ENCODE measurements at places on chromosomes 11 and 22.
A peak's percentile ranks its signal among the peaks of the same experiment; 100 is the strongest.

GRCh38 chr11:34236572-34236971, 121.2 kb downstream of the ABTB2 start:
- DNase-seq: no peak

DNA sequence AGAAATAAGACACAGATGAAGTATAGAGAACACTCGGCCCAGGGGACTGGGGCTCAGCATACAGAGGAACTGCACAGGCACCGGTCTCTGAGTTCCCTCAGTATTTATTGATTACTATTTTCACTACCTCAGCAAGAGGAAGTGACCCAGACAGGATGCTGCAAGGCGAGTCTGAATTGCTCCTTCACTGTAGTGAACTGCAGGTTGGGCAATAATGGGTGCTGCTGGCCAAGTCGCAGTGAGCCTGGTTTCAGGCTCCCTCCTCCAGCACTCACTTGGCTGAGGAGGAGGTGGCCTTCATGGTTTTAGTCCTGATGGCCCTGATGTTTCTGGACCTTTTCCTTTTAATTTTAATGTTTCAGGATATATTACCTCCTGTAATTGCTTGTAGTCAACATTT, 10.4 kb downstream of the OR52K2 start:
- no peak for DNase-seq

DNA sequence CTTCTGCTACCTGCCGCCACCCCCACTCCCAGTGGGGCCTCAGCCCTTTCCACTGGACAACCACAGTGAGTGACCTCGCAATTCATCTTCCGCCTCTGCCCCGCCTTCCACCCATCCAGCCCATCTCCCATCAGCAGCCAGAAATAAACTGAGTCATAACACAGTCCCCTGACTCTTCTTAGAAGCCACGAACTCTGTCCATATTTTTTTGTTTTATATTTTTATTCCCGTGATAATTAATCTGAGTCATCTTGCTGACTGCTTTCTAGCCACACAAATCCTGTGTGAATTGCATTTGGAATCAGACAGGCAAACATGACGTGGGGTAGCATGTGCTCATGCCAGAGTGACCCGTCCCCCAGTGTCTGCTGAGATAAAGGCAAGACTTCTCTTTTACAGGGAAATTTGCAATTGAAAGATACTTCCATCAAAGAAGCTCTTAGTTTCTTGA, 7.0 kb downstream of the FADD start:
- DNase-seq: peak; percentile 11

DNA sequence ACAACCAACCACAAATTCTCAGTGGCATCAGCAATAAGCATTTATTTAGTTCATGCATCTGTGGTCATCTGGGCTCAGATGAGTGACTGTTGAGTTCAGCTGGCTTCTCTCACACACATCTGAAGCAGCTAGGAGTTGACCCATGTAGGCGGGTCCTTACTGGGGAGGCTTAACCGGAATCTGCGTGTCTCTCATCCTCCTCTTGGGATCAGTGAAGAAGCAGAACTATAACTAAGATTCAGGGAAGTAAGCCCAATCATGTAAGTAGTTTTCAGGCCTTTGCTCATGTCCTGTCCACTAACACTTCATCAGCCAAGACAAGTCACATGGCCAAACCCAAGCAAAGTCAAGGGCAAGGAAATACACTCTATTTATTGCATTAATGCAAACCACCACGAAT, 236.2 kb downstream of the C11orf87 start:
- no peak for DNase-seq

- DNase-seq: no peak
Observed at GRCh38 chr11:56886455-56886854, 102.3 kb upstream of the OR5AK2 start.

GRCh38 chr11:110050201-110050506, 43.0 kb upstream of the ZC3H12C start:
- DNase-seq: no peak

DNA sequence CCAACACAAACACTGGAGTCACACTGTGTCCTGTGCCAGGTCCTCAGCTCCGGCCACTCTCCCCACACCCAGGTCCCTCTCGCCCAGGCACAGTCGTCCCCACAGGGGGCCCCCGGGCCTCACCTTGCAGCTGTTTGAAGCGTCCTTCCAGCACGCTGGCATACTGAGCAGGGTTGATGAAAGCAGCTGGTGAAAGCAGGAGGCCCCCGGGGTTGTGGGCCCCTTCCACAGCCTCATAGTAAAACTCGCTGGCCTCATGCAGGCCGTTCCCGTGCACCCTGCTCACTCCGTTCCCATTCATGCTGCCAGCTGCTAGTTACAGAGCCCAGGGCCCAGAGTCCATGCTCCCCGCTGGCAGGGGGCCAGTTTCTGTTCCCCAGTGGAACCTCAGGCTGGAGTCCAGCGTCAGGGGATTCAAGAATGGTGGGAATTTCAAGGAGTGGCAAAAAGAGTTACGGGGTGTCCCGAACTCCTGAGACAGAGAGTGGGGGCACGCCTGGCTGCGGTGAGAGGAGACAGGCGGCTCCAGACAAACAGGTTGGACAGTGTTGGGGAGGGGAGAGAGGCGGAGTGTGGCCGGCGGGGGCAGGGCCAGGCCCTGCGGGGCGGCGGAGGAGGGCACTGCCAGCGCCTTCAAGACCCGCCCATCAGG, 10.6 kb downstream of the SPTBN2 start:
- no peak for DNase-seq

- peak; percentile 22 for DNase-seq
Observed at GRCh38 chr11:112042161-112042960, 17.2 kb downstream of the DLAT start.

GRCh38 chr11:6387811-6388599, 2.3 kb upstream of the SMPD1 start:
- DNase-seq: no peak

DNA sequence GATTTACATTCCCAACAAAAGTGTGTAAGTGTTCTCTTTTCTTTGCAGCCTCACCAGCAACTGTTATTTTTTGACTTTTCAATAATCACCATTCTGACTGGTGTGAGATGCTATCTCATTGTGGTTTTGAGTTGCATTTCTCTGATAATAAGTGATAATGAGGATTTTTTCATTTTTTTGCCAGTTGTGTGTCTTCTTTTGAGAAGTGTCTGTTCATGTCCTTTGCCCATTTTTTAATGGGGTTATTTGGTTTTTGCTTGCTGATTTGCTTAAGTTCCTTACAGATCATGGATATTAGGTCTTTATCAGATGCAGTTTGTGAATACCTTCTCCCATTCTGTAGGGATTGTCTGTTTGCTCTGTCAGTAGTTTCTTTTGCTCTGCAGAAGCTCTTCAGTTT, 107.7 kb downstream of the EHF start:
- DNase-seq: no peak

GRCh38 chr11:67309661-67310061, 6.3 kb downstream of the SSH3 start:
- no peak for DNase-seq

DNA sequence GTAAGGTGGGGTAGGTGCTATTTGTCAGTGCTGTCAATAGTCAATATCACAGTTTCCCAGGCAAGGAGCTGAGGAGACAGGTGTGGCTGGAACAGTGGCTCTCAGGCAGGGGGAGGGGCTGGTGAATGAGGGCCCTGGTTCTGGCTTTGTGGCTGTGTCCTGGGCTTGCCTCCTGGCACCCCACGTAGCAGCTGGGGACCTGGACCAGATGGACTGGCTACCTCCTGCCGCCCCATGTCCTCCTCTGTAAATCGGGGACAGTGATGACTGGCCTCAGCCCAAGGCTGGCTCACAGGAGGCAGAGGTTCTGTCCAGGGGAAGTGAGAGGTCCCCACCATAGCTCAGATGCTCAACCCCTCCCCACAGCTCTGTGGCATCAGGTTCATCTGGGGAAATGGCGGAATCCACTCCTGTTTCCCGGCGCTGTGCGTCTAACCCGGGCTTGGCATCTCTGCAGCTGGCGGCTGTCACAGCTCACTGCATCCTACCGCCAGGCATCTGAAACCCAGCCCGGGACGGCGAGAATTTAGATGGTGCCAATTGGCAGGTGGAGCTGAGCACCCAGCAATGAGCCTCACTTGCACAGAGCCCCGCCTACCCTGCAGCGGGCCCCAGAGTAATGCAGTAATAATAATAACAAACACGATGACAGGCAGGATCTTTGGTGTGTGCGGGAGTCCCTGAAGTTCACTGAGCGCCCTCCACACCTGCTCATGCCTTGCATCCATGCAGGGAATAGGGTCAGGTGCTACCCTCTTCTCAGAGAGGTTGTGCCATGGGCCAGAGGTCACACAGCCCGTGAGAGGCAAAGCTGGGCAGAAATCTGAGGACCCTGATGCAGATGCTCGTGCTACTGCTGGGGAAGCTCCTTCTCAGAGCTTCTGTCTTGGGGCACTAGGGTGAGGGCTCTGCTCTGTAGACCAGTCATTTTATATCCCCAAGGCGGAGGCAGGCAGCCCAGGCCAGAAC, 27.8 kb upstream of the SHISAL1 start:
- DNase-seq: no peak

DNA sequence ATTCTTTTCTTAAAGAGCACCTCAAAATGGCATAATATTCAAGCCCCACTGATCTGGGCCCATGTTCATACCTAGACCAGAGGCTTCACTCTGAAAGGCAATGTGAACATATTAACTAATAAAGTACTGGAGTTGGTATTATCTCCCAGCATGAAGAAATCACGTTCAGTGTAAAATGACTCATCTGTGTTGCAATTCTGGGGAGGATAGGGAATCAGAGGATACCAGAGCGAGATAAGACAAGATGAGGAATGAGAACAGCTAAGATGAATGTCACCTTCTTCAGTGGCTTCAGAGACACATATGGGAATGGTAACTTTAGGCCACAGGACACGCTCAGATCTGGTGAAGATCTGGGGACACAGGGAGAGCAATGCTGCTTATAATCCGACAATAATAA, 121.1 kb downstream of the NTM start:
- DNase-seq: peak; percentile 66

GRCh38 chr11:94873916-94874540, 99.3 kb downstream of the CWC15 start:
- no peak for DNase-seq

DNA sequence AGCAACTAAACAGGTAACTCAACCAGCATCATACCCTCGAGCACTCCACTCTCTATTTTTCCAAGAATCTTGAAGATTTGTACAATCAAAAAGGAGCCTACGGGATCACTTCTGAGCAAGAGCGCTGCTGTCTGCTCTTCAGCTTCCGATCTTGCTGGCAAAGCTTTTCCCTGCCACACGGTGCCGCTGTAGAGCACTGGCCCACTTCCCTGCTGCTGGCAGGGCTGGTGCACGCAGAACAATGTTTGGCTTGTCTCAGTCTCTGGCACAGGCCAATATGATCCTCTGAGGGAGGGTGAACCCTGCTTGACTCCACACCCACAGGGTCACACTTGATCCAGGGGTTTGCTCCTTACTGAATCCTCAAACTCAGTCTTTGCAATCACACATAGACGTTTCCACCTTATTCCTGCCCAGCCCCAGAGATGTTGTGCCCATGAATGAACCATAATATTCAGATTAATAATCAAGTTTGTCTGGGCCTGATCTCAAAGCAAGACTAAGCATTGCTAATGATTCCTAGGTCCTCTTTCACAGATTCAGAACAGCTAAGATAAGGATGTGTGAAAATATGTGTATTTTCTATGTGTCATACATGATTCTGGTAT, 536.6 kb downstream of the SOX6 start:
- DNase-seq: peak; percentile 12

DNA sequence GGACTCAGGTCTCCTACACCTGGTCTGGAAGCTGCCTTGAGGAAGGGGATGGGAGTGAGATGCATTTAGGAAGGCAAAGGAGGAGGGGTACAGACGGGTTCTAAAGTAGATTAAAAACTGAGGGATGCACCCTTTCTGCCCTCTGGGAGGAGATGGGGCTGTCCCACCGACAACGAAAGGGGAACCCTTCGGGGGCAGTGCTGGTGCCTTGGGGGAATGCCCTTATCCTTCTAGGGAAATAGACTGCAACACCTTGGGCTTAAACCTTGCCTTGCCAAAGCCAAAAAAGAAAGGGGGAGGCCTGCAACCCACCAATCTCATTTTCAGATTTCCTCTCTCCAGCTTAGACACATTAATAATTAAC, 89.8 kb downstream of the PLEKHA7 start:
- no peak for DNase-seq

- DNase-seq: no peak
Observed at GRCh38 chr11:71302911-71303310, 50.5 kb upstream of the SHANK2 start.

DNA sequence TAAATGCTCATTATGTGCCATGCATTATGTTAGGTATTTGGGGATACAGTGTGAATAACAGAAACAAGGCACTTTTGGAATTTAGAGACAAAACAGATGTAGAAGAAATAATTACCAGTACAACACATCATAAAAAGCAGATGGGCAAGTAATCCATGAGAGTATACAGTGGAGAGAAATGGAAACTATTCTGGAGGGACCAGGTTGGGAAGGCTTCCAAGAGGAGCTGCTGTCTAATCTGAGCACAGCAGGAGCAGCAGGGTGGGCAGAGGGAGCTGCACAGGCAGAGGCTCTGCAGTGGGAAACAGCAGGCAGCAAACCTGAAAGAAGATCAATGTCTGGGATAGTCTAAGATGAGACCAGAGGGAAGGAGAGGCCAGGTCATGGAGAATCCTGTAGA, 268.7 kb upstream of the CCDC90B start:
- DNase-seq: no peak

DNA sequence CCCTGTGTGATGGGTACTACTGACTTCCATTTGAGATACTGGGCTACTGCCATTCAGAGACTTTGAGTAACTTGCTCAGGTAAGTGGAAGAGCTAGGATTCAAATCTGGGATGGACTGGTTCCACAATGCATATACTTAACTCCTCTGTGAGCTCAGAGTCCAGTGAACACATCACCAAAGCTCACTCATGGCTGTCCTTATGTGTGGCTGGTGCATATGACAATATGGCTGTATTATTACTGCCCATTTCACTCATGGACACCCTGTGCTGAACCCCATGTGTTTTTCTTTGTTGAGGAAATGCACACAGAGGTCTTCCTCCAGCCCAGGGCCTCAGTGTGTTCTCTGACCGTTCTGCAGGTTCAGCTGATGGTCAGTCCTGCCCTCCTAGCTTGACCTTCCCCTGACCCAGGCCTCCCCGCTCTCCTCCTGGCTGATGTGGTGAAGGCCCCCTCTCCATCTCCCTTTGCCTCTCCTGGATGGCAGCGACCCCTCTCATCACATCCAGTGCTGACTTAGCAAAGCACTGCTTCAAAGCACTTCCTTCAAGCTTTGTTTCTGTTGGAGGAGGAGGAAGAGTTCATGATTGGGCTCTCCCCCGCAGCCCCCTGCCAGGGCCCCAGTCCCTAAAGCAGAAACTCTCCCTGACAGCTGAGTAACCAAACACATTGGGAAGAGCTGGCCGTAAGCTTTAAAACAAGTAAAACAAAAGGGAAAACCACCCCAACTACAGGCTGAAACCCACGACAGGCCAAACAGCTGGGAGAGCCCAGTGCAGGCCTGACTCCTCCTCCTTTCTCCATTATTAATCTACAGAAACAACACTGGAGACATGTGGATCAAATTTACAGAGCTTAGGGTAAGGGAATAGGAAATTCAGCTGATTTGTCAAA, 101.2 kb downstream of the NAT10 start:
- DNase-seq: no peak

GRCh38 chr11:77024745-77025144, 9.5 kb upstream of the B3GNT6 start:
- DNase-seq: no peak
